Epithelial cell of proximal tubule (primary cell): ENCODE measurements at places on chromosomes 11 and 22. TPM values are rescaled to one million over a fixed set of nuclear protein-coding genes. Genes with fewer than 3 reads are reported as not detected.

The TMEM151A gene
- total RNA-seq: 0.58 TPM in 1 of 2 replicates, not detected in the other

GRCh38 chr11:43921561-43922294 lies 20.7 kb upstream of the C11orf96 start:
- no peak for DNase-seq

- DNase-seq: no peak
These were observed 110.2 kb downstream of the TENM4 start for GRCh38 chr11:79330651-79331050.

DNA sequence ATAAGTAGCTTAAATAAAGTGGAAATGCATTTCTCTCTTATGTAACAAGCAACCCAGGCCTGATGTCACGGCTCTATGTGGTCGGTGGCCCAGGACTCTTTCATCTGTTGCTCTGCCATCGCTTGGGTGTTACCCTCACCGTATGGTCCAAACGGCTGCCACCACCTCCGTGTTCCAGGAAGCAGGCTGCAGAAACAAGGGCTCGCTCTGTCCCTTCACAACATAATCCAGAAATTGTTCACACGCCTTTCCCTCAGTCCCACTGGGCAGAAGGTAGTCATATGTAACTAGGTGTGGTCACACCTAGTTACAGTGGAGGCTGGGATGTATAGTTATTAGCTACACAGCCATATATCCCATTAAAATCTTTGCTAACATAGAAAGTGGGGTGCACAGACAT lies 421.0 kb downstream of the SOX6 start:
- DNase-seq: no peak

GRCh38 chr22:49670456-49671330 lies 157.0 kb downstream of the BRD1 start:
- no peak for DNase-seq
